HuH-7 (cell line): ENCODE measurements at places on chromosomes 16 and 17.

- DNase-seq = no peak
Measured at GRCh38 chr17:41010441-41010840, 1.5 kb upstream of the KRTAP3-1 start.

GRCh38 chr17:73347351-73347750 is 35.5 kb upstream of the CDC42EP4 start:
- no peak for DNase-seq

GRCh38 chr16:75379911-75380847 is 53.1 kb downstream of the CFDP1 start:
- DNase-seq = no peak

- DNase-seq = no peak
Measured at GRCh38 chr17:42460371-42460770, 1.7 kb downstream of the ATP6V0A1 start.

DNA sequence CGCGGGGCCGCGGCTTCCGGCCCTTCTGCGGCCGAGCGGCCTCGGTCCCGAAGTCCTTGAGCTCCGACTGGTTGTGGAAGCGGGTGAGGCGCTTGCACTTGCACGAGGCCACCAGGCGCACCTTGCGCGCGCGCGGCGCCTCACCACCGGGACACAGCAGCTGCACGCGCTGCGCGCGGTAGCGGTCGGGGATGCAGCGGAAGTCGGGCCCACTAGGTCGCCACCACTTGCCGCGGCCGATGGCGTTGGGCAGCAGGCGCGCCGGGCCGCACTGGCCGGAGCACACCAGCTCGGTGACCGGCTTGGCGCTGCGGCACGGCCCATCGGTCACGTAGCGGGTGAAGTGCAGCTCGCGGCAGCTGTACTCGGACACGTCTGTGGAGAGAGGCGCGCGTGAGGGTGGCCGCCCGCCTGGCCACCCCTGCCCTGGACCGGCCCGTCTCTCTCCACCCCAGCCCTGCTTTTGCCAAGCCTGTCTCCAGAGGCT is 3.2 kb downstream of the SOST start:
- DNase-seq = no peak

DNA sequence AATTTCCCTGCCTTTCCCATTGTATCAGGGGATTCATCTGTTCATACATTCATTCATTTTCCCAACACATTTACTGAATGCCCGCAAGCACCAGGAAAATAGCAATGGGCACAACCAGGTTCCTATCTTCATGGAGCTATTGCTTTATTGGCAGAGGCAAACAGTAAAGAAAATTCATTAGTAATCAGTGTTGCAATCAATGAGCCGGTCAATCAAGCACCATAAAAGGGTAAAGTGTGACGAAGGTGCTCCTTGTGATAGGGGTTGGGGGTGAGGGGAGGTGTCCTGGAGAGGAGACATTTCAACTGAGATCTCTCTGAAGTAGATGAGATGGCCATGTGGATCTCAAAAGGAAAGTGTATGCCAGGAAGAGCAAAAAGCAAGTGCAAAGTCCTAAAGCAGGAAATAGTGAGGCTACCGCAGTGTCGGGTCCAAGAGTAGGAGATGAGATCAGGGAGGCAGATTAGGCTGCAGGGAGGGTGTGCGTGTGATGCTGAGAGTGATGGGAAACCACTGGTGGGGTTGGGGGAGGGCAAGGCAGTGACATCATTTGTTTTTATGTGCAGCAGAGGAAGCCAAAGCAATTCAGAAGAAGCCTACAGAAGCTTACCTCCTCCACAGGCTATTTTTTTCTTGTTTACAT is 28.4 kb downstream of the CDH13 start:
- no peak for DNase-seq

DNA sequence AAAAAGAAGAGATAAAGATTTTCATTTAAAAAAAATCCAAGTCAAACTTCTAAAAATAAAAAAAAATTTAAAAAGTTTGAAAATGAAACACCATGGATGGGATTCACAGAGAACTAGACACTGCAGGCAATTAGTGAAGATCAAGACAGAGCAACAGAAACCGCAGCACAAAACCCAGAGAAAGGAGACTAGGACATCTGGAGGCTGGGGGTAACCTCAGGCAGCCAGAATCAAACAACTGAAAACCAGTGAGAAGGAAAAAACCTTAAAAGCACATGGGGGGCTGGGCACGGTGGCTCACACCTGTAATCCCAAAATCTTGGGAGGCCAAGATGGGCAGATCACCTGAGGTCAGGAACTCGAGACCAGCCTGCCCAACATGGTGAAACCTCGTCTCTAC is 30.6 kb downstream of the LITAFD start:
- DNase-seq = no peak
